Cardiac septum (tissue), 1 donor: ENCODE measurements at places on chromosomes 5 and 9. TPM values are rescaled to one million over a fixed set of nuclear protein-coding genes. Genes with fewer than 3 reads are reported as not detected.

Gene MSH3
- total RNA-seq, result 9.4 TPM

Gene CTNND2
- total RNA-seq, result 41.3 TPM

Gene JAKMIP2
- total RNA-seq, result 0.11 TPM

Gene PRSS3
- total RNA-seq, result not detected

Gene ENTR1
- total RNA-seq, result 23.1 TPM

Gene ADCY2
- 0.54 TPM for total RNA-seq

Gene MELK
- total RNA-seq, result 0.13 TPM

Gene NPR2
- total RNA-seq, result 20.4 TPM

Gene SHOC1
- not detected for total RNA-seq

- no peak for DNase-seq
Measured at GRCh38 chr5:142215915-142216681, 107.5 kb downstream of the NDFIP1 start.

GRCh38 chr9:33139421-33140228 lies 27.5 kb downstream of the B4GALT1 start:
- peak; percentile 86 for DNase-seq

GRCh38 chr5:149466457-149466972 lies 84.7 kb downstream of the CSNK1A1 start:
- DNase-seq, result no peak

- no peak for DNase-seq
Measured at GRCh38 chr5:113212244-113212920, 222.4 kb downstream of the TSSK1B start.

DNA sequence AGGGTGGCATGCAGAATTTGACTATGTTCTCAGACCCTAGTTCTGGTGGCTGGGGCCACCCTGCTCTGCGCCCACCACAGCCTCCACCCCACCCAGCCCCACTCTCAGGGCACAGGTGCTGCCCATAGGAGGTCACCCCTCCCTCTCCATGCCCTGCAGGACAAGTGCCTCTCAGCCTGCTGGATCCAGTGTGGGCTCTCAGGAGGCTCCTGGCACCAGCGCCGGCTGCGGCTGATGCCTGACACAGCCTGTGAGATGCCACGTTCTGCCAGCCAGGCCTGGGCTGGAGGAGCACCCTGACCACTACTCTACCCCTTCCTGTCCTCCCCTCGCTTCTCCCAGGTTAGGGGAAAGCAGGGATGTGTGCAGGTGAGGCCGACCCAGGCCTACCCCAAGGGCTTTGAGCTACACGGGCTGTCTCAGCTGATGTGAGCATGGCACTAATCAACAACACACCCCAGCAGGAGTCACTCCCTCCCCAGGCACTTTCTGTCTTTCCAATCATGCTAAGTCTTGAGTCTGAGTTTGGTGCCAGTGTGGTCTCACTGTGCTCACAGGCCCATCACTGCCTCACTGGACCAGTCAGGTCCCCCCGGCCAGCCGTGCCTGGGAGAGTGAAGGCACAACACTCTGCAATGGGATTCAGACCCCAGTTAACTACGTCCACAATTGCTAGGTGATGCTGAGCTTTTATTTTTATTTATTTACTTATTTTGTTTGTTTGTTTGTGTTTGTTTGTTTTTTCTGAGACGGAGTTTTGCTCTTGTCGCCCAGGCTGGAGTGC lies 12.1 kb upstream of the BARX1 start:
- peak; percentile 59 for DNase-seq

GRCh38 chr9:135247227-135247930 lies 159.9 kb downstream of the OLFM1 start:
- DNase-seq, result peak; percentile 39

GRCh38 chr5:67234671-67235176 lies 38.1 kb upstream of the CD180 start:
- no peak for DNase-seq

DNA sequence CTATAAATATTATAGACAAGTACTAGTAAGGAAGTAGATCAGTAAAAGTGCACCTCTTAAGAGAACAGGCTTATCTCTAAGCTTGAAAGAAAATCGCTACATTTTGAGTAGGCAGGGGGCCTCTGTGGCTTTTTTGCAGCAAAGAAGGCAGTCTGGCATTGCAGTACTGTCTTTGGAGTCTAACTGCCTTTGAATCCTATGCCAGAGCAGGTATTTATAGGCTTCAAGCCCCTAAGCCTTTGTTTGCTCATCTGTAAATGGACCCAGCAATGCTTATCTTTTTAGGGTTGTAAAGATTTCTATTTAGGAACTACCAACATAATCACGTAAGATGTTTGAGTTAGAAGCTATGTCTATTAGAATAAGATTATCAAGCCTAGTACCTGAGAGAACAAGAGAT lies 23.7 kb upstream of the HK3 start:
- no peak for DNase-seq

- DNase-seq, result peak; percentile 27
Measured at GRCh38 chr9:135037521-135038250, 49.8 kb upstream of the OLFM1 start.

DNA sequence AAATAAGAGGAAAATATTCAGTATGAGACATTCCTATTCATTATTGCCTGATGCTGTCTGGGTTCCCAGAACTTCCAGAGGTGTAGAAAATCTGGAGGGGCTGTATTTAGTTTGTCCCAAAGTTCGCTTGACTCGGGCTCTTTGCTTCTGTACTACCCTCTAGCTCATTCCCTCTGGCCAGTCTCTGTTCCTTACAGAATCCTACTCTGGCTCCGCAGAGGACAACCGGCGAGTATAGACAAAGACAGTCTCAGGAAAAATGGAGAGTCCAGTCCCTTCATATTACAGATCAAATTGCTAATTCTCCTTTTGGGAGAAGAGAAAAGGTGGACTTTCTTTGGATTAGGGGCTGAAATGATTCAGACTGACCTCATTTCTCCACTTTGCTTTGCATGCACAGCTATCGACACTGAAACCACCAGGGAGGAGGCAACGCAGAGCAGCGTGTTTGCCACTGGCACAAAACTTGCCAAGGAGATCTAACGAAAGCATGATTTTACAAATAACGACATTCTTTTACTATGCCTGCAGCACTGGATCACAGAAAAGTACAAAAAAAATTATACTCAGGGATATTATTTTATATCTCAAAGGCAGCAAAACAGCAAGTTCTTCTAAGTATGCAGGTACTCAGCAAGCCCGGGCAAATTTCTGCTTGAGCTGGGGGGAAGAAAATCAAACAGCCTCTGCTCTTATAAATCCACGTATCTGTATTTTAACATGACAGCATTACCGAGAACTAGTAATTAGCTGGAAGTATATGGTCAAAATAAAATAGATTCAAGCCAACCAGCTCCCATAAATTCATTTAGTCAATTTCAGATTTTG lies 279.7 kb downstream of the NPR3 start:
- DNase-seq, result no peak

- no peak for DNase-seq
Measured at GRCh38 chr5:21709770-21710169, 1143.4 kb downstream of the CDH12 start.

GRCh38 chr9:85743275-85744128 lies 1.7 kb upstream of the AGTPBP1 start:
- no peak for DNase-seq

- DNase-seq, result no peak
Measured at GRCh38 chr9:112809906-112810305, 59.3 kb downstream of the SNX30 start.

GRCh38 chr9:125239631-125240597 lies 1.2 kb downstream of the HSPA5 start:
- no peak for DNase-seq

DNA sequence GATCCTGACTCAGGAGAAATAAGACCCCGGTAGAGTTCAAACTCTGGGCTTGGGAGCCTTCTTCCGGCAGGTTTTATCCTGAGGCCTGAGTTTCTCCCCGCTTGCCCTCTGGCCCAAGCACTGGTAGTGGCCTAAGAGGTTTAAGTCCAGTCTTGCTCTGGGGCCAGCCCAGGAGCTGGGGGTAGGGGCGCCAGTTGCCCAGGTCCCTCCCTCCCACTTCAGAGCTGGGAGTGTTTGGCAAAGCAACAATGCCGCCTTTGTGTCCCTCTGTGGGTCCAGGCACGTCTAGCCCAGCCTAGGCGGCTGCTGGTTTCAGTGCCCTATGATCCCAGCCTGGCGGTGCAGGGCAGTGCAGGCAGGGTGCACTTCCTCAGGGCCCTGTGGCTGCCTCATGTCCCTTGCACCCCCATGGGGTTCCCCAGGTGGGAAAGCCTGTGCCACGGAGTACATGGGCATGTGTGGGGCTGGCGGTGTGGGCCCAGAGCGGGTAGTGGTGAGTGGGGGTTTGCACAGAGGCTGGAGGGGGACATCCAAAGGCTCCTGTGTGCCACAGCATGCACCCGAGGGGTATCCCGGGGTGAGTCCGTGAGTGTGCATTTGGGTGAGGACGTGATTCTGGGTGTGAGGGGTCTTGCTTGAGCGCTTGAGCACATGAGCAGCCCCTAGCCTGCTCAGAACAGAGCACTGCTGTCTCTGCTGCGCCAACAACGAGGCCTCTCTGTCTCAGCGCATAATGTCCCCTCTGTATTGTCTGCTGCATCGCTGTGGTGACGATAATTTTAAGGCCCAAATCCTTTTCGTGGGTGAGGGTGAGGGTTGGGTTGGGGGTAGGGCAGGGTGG lies 61.7 kb upstream of the PSD2 start:
- no peak for DNase-seq

DNA sequence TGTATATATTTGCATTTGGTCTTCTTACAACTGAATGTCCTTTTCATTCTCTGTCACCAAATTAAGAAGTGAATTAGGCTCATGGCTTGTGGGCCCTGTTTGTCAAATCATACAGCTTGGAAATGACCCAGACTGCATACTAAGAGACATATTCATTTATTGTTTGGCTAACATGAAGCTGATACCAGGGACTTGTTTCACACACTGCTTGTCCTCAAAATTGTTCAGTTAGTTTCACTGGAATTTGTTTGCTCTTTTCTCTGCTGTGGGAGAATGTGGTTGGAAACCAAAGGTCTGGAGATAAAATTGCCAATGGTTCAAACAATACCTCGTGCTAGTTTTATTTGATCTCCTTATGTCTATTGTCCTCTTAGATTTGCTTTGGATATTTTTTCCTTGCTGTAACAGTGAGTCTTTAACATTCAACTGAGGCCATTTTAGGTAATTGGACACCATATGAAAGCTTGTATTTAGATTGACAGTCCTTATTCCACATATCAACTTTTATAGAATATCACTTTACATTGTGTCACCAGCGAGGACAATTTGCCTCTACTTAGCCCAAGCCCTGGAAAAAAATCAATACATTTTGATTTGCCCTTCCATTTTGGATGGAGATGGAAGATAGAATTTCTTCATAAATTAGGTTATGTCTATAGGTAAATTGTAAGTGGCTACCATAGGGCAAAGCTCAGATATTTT lies 144.3 kb upstream of the MTAP start:
- no peak for DNase-seq

DNA sequence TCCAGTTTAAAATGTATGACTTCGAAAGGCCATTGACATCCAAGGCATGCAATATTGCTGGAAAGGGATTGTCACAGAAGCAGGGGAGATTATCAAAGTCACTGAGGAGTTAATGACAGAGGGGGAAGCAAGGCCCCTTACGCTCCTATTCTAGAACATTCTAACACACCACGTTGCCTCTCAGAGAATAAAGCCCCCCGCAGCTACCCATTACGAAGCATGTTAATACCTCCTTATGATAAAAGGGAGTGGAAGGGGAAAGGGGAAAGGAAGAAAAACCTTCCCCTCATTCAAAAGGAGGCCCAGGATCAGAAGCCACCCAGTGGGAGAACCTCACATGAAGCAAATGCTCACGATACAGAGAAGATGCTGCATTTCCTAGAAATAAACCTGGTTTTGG lies 213.6 kb downstream of the DAB2IP start:
- peak; percentile 43 for DNase-seq

- no peak for DNase-seq
Measured at GRCh38 chr9:80437091-80437640, 865.4 kb downstream of the TLE4 start.

GRCh38 chr9:87671925-87672324 lies 54.0 kb upstream of the CTSL start:
- DNase-seq, result no peak

- no peak for DNase-seq
Measured at GRCh38 chr5:42988568-42988967, 51.6 kb downstream of the ANXA2R start.

DNA sequence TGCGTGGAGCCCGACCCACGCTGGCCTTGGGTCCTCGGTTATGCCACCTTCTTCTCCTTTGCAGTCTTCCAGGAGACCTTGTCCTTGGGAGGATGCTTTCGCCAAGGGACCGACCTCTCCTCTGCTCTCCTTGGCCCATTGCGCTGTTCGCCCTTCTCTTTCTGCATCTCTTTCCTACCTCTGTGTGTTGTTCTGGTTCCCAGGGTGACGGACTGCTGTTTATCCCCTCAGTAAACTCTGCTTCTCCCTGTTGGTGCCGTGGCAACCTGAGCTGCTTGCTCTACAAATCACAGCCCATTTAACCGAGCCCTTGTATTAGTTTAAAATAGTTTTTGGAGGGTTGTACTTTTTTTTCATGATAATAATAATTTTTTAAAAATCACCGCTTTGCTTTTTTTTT lies 97.9 kb downstream of the DAPK1 start:
- no peak for DNase-seq

- DNase-seq, result no peak
Measured at GRCh38 chr5:164277720-164278119, 772.3 kb downstream of the MAT2B start.

DNA sequence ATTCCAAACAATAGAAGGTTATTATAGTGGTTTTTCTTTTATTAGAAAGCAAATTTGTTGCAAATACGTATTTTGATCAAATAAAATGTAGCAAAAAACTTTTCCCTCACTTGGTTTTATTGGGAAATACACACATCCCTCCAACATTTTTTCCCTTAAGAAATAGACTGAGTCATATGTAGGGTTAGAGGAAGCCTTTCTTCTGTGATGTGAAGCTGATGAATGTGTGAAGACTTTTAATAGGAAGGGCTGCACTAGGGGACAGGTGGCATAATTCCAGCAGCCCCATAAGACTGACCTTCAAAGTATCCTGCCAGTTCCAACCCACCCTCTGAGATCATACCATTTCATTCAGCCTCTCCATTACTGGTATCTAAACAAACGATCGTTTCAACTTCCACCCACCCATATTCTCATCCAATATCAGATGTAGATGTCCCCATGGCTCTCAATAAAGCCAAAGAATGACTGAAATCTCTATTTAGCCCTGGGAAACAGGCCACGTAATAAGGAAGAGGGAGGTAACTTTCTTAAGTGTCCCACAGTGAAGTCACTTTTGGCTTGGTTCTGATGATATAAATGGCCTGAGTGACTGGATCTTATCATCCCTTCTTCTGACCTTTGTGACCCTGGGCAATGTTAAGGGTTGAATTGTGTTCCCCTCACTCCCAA lies 64.7 kb upstream of the LPAR1 start:
- no peak for DNase-seq

- no peak for DNase-seq
Measured at GRCh38 chr5:83530193-83530592, 58.6 kb downstream of the VCAN start.

DNA sequence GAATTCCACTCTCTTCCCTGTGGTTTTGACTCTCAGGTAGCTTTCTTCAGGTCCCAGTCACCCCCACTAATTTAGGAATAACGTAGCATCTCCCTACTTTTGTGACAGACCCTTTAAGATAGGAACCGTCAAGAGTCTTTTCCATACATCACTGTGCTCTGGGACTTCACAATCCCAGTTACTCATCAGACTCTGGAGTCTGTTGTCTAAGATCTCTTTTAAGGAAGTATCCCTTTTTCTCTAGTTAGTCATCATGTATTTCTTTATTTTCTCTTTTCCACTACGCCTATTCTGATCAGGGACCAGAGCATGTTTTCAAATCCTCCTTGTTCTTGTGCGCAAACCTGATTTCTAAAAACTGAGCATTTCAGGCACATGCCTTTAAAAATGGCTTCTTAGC lies 143.0 kb downstream of the GOLPH3 start:
- DNase-seq, result no peak

GRCh38 chr9:110110154-110110553 lies 97.8 kb downstream of the C9orf152 start:
- no peak for DNase-seq
